ENCODE measurements at places on chromosomes 2 and 18.

DNA sequence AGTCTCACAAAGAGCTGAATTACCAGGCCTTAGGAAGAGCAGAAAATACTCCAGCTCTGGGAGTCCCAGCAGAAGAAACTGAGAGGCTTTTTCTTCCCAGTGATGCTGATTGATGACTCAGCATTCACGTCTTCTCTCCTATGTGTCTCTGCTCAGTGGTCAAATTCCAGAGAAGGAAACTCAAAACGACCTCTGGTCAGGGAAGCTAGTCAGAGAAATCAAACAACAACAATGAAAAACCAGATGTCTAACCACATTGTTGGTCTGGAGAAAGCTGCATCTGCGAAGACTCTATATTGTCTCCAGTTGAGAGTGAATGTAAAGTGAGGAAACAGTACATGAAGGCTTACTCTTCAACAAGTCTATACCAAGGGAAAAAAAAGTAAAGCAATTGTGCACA is 28.6 kb upstream of the CERS6 start:
- DNase-seq = no peak

GRCh38 chr2:112683550-112684414 is 37.0 kb upstream of the NT5DC4 start:
- no peak for DNase-seq

GRCh38 chr18:58364876-58365528 is 263.9 kb downstream of the ALPK2 start:
- no peak for DNase-seq

DNA sequence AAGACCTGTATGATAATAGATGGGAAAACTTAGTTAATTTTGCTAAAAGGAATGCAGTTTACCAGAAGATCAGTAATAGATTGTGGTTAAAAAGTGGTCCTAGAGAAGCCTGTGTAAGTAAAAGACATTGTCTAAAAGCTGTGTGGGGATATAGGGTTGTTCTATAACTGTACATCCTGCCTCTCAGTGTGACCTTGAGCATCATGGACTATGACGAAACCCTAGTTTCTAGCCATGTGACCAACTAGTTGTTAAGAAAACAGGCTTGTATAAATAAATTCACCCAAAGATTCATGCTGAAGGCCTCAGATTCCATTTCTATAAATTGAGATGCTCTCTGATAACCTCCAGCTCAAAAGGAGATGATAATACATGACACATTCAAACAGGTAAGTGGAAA is 160.7 kb downstream of the IKZF2 start:
- DNase-seq = no peak

- no peak for DNase-seq
Observed at GRCh38 chr2:41836948-41837347, 210.9 kb upstream of the PKDCC start.

GRCh38 chr2:99066075-99066958 is 75.2 kb upstream of the C2orf15 start:
- DNase-seq = peak; percentile 19

- no peak for DNase-seq
Observed at GRCh38 chr18:11468120-11468519, 141.3 kb upstream of the SLC35G4 start.

GRCh38 chr18:61308795-61309393 is 24.3 kb upstream of the CDH20 start:
- DNase-seq = no peak

DNA sequence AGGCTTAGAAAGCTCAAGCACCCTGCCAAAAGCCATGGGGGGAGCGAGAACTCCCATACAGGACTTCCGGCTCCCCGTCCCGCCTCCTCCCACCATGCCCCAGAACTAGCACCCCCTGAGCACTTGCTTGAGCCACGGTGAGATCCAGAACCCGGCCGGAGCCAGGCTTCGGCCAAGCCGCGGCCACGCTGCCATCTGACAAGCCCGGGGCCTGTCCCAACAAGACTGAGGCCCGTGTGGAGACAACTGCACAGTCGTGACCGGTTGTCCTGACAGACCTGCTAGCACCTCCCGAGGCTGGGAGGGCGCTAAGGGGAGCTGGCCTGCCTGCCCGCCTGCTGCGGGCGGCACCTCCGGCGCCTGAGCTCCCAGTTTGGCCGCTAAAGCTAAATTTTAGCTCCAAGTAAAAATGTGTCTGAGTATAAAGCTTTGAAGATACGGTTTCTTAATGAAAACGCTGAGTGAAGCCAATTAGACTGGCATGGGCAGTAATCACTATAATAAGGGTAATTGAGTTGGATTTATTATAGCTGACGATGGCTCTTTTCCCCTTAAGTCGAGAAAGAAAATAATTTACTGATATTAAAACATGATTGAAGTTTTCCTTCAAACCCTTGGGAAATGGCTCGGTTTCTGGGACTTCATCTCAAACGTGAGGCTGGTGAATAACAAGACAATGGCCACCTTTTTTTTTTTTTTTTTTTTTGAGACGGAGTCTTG is 78.3 kb upstream of the ODC1 start:
- DNase-seq = no peak

GRCh38 chr2:59077981-59078531 is 836.9 kb upstream of the FANCL start:
- DNase-seq = no peak

DNA sequence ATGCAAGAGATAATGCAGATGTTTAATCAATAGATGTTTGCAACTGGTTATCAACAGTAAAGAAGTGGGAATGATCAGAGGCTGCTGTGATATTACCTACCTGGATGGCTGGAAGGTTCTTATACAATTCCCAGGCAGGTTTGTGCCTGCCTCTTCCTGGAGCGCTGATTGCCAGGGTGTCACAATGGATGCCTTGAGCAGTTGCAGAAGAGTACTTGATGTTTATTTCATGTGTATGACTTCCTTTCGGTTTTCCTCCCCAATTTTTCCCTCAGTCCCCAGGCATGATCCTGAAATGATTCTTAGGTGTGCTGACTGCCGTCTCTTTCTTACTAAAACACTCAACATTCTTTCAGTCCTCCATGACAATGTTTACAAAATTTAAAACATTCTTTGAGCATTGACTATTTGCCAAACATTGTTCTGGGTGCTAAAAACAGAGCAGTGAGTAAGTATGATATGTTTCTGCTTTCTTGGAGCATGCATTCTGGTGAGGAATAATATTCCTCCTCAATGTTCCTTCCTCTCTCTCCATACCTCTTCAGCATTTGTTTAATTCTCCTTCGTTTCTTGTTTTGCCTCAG is 416.6 kb upstream of the TRIB2 start:
- DNase-seq = no peak

- DNase-seq = no peak
Observed at GRCh38 chr18:35619464-35619863, 37.9 kb downstream of the GALNT1 start.

DNA sequence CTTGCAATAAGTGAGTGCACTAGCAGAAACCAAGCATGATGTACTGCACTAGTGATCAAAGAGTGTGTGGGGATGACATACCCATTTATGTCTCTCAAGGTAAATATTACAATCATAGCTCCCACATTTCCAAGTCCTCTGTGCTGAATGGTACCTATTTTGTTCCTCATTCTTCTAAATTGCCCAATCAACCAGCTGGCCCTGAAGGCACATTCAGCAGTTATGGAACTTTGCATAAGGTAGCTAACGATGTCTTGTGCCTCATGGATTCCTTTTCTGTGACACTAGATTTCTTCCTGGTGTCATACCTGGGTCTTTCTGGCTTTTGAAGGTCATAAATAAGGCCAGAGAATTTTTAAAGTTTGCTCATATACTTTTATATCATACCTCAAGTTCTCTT is 963.0 kb downstream of the SLC4A3 start:
- no peak for DNase-seq

GRCh38 chr2:27962006-27962405 is 71.5 kb downstream of the BABAM2 start:
- no peak for DNase-seq

GRCh38 chr2:214808981-214809750 is at the start of gene BARD1:
Gene BARD1, minus strand, starts transcription at chr2:214809683. Its CDS starts 114 bp downstream, at chr2:214809569.
- DNase-seq = peak; percentile 8

DNA sequence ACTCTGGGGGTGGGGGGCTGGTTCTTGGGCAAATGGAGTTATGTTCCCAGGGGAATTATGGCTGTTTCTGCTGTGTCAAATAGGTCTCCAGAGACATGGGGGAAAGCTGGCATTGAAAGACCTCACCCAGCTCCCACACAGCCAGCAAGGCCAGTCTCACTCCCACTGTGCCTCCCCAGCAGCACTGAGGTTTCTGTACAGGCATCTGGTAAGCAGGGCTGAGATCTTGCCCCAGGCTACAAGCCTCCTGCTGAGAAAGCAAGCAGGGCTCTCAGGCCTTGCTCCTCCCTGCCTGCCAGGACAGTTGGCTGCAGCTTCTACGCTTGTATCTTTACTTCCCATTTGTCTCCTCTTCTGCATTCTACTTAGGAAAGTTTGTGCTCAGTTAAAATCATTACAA is 50.5 kb upstream of the FHOD3 start:
- DNase-seq = no peak

- no peak for DNase-seq
Observed at GRCh38 chr2:82527124-82527523, 1932.0 kb downstream of the SUCLG1 start.

GRCh38 chr2:16044946-16045456 is 104.7 kb downstream of the MYCN start:
- no peak for DNase-seq

DNA sequence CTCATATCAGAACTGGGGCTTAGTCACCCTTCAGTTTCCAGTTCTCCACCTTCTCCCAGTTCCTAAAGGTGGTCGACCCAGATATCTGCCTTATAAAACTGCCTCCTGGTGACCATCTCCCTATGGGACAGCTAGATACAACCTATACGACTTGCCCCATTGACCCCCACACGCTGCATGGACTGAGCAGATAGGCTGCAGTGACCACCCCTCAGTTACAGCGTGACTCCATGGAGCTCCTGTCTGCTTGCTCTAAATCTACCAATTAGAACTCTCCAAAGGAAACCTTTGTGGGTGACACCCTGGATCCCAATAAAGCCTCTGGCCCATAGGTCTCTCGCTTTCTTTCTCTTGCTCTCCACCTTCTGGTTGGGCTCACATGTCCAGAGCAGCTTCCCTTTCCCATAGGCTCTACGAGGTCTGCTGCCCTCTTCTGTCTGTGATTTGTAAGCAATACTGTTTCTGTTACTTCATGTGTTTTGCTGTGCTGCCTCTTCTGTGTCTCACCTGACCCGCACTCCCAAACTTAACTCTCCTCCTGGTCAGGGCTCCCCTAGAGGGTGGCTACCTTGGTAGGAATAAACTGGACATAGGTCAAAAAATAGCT is 971.3 kb upstream of the FAM98A start:
- DNase-seq = no peak

DNA sequence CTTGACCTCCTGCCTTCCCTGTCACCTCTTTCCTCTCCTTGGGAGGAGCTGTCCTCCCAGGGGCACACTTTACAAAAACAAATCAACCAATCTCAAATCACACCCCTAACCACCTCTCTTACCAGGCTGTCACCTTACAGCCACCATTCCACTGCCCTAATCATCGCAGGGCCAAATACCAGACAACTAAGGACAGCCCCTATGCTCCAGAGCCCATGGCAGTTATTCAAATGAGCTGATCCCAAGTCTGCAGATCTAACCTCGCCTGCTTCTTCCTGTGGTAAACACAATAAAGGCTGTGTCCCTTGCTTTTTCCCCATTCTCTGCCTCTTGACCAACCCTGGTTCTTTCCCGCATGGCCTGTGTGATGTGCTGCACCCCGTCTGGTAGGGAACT is 154.2 kb upstream of the CNTNAP5 start:
- no peak for DNase-seq

GRCh38 chr18:7017013-7017412 is 100.6 kb downstream of the LAMA1 start:
- DNase-seq = no peak

- no peak for DNase-seq
Observed at GRCh38 chr2:119483395-119483753, 40.9 kb downstream of the SCTR start.

GRCh38 chr2:136764452-136765255 is 691 bp upstream of the THSD7B start:
- no peak for DNase-seq

GRCh38 chr2:235255693-235256092 is 238.2 kb upstream of the AGAP1 start:
- no peak for DNase-seq

GRCh38 chr2:1054399-1054798 is 103.8 kb downstream of the SNTG2 start:
- no peak for DNase-seq

- no peak for DNase-seq
Observed at GRCh38 chr18:44729631-44730101, 49.0 kb downstream of the SETBP1 start.

- DNase-seq = no peak
Observed at GRCh38 chr18:39796393-39796792, 2158.6 kb upstream of the PIK3C3 start.

- DNase-seq = no peak
Observed at GRCh38 chr2:47283659-47284058, 119.3 kb upstream of the MSH2 start.

- DNase-seq = no peak
Observed at GRCh38 chr2:157264099-157264498, 6.6 kb downstream of the GALNT5 start.

DNA sequence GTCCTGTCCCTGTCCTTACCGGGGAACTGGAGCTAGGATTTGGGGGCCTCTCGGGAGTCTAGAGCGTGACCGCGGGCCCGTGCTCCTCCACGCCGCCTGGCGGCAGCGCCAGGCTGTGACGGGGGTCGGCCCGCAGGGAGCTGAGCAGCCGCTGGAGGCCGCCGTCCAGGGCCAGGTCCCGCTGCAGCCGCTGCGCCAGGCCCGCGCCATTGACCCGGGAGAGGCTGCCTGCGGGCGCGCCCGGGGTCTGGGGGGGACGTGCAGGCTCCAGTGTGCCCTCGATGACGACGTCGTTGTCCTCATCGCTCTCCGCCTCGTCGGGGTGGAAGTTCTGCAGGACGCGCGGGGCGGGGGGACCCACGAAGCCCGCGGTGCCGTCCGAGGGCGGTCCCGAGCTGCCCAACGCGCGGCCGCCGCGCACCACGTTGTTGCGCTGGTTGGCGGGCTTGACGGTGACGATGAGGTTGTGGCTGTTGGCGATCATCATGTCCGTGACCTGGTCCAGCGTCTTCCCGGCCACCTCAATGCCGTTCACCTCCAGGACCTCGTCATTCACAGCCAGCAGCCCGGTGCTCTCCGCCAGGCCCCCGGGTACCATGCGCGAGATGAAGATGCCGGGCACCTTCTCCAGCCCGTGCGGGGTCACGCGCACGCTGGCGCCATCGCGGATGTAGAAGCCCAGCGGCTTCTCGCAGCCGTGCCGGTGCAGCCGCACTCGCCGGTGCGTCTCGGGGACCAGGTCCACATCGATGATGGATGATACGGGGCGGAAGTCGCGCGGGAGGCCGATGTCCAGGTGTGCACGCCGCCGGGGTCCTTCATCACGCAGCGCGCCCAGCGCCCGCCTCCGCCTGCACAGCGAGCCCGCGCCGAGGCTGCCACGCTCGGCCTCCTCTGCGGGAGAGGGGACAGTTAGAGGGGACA is 50.9 kb downstream of the ADNP2 start:
- peak; percentile 67 for DNase-seq

GRCh38 chr2:239324456-239324855 is 76.4 kb downstream of the HDAC4 start:
- DNase-seq = no peak

DNA sequence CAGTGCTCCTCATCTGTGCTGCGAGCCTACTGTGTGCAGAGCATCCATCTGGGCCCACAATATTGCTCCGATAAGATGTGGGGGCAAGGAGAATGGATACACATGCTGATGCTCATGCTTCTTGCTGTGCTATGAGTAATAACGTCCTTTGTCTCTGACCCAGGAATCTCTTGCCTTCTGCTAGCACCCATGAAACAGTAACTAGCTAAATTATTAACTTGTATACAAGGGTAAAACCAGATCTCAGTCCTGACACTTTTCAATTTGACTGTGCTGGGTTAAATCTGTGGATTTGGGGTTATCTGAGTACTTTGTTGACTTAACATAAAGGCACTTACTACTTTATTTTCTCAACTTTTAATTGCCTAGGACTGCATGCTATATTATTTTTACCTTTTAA is 357.6 kb downstream of the SLC4A3 start:
- no peak for DNase-seq

All from GM19239 (cell line).